ENCODE measurements at places on chromosomes 5 and 9.
A peak's percentile ranks its signal among the peaks of the same experiment; 100 is the strongest.

- no peak for DNase-seq
Observed at GRCh38 chr5:72723581-72723980, 92.9 kb upstream of the TNPO1 start.

GRCh38 chr5:15682566-15682965 lies 182.6 kb downstream of the FBXL7 start:
- DNase-seq: no peak

- no peak for DNase-seq
Observed at GRCh38 chr9:132982458-132982857, 4.0 kb downstream of the GFI1B start.

DNA sequence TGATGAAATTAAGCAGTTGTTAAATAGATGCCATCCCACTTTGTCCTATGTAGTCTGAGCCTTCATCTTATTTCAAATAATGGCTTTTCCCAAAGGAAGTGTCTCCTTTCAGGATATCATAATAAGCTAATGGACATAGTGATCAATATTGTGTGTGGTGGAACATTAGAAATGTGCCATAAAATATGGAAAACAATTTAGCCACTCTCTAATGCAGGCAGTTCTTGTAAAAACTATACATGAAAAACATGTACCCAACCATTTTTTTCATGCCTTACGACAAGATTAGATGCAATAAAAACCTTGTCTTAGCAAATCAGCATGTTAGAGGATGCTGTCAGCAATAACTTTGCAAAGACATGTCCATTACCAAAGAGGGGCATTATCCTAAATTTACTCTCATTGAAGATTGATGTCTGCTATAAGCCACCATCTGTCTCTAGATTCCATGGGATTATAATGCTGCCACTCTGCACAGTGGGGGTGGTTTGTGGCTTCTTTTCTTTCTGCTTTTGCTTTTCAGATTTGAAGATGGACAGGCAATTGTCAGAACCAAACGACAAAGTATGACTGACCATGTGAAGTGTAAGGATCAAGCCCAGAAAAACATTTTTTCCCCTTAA lies 724.0 kb upstream of the ZNF608 start:
- DNase-seq: no peak

- DNase-seq: no peak
Observed at GRCh38 chr5:61277190-61277589, 54.9 kb upstream of the ZSWIM6 start.

DNA sequence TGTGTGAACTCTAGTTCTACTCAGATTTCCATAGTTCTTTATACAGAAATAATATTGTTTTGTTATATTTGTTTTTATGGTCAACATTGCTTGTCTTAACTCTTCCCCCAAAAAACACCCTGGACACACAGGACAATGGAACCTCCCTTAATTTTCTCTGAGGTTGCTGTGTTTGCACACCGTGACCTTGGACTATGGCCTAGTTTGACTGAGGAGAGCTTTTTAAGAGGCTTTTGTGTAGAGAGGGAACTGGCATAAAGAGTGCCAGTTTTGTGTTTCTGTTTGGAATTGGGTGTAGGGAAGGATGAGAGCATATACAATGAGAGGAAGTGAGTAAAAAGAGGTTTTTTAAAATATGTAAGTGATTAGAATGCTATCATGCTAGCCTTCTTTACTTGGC lies 101.1 kb upstream of the MEF2C start:
- no peak for DNase-seq

DNA sequence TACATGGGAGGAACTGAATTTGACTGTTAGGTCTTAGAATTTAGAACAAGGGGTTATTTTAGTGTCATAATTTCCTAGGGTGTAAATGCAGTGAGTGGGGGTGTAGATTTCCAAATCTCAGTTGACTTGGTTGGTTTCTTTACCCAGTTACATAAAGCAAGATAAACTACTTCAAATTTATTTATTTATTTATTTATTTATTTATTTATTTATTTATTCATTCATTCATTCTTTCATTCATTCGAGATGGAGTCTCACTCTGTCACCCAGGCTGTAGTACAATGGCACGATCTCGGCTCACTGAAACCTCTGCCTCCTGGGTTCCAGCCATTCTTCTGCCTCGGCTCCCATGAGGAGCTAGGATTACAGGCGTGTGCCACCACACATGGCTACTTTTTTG lies 200.4 kb downstream of the SLF1 start:
- no peak for DNase-seq

- no peak for DNase-seq
Observed at GRCh38 chr5:140115186-140115500, 1.2 kb downstream of the PURA start.

DNA sequence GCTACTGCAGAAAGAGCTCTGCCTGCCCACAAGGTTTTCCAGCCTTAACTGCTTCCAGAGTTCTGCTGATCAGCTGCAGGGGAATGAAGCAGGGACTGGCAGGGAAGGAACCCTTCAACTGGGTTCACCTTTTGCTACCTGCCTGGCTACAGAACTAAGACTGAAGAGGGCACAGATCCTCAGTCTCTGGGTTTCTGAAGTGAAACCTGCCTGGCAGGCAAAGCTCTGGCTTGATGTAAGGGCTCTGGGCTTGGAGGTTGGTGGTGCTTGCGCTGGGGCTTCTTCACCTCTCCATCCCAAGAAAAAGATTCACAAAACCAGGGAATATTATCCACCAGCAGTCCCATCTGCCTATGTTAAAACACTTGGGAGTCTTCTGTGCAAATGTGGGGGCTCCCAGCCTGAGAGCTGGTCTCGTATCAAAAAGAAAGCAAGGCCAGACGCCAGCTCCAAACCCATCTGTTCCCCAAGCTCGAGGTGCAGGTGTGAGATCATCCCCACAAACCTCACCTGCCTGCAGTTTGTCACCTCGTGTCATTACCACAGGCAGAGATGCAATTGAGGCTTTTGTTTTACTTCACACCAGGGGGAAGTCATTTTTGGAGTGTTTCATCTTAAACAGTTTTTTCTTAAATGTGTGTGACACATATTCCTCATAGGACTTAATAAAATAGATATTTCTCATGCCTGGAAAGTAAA lies 58.3 kb downstream of the BNC2 start:
- no peak for DNase-seq

DNA sequence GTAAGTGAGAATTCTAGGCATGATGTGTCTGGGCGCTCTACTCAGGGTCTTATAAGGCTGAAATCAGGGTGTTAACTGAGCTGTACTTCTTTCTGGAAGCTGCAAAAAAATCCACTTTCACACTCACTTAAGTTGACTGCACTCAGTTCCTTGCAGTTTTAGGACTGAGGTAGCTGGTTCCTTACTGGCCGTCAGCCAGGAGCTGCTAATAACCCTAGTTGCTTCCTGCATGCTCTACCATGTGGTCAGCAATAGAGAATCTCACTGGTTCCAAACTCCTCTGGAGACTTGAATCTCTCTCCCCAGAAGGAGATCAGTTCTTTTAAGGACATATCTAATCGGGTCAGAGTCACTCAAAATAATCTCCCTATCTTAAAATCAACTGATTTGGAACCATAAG lies 911.2 kb downstream of the EFNA5 start:
- no peak for DNase-seq

GRCh38 chr5:126354858-126355731 lies 68.1 kb upstream of the GRAMD2B start:
- DNase-seq: no peak

DNA sequence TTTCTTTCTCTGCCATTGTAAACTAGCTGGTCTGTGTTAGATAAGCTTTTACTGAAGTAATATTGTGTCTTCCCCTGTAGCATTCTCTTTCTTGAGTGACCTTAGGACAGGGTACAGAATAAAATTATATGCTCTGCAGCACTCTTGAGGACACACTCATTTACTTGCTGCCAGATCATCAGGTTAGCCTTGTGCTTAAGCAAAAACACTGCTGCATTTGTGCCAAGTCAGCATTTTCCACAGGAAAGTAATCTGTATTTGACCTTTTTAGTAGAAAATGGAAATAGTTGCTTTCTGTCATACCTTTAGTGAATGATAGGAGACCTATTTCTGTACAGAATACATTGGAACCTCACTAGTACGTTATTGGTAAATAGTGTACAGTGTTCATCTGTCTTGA lies 54.2 kb downstream of the LMNB1 start:
- no peak for DNase-seq

- no peak for DNase-seq
Observed at GRCh38 chr5:146291421-146292074, 47.1 kb upstream of the POU4F3 start.

DNA sequence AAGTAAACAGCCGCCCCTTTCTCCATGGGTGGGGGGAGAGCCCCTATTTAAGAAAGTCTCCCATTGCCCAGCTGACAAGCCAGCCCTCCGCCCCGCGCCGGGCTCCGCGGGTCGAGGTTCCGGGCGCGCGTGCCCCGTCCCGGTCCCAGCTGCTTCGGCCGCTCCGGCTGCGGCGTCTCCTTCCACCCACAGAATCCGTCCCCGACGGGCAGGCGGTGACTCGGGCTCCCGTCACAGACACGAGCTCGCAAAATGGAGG lies 223 bp downstream of the NR3C1 start:
- DNase-seq: no peak

DNA sequence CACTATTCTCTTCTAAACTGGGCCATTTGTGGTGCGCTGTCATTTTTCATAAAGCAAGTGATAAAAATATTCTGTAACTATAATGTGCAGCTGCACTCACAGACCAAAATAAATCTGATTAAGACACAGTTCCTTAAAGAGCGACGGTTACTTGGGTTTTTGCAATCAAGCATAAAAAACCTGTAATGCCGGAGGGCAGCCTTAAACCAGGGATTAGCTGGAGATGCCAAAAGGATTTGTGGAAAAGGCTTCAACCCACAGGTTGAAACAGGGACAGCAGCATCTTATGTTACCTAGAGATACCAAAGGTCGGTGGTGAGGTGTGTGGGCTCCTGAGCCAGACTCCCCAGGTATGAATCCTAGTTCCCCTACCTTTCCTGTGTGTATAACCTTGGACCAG lies 49.3 kb downstream of the CTNND2 start:
- no peak for DNase-seq

DNA sequence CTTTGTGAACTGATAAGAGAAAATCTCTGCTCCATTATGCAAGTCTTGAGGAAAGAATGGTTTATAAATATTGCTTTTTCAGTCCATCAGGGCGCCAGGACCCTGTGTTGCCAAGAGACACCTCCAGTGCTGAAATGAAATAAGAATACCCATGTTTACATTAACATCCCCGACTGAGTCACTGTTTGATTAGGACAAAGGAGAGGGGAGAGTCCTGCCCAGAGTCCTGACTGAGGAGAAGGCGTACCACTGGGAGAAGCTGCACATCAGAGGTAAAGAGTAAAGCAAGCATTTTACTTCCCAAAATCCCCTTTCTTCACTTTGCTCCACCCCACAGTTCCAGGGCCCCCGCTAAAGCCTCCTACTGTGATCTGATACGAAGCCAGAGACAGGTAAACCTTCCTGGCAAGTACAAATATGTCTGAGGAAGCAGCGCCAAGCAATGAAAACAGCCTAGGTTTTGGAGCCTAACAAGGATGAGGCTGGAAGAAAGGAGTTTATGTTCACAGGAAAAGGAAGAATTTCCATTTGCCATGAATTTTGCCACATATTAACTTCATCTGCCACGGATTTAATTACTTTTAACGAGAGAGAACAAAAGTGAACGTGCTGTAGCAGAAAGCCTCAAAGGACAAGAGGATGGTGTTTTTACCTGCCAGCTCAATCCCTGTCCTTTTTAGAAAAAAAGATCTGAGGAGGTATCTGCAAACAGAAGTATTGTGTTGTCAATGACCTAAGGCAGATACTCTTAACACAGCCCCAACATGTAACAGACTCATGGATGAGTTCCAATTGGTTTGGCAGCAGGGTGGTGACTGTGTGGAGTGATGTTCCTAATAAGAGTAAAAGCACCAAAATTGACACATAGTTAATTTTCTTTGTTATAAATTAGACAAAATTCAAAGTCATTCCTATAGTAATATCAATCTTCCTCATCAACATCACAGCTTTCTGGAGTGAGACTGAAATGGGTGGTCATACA lies 209.4 kb upstream of the TLE4 start:
- DNase-seq: no peak

DNA sequence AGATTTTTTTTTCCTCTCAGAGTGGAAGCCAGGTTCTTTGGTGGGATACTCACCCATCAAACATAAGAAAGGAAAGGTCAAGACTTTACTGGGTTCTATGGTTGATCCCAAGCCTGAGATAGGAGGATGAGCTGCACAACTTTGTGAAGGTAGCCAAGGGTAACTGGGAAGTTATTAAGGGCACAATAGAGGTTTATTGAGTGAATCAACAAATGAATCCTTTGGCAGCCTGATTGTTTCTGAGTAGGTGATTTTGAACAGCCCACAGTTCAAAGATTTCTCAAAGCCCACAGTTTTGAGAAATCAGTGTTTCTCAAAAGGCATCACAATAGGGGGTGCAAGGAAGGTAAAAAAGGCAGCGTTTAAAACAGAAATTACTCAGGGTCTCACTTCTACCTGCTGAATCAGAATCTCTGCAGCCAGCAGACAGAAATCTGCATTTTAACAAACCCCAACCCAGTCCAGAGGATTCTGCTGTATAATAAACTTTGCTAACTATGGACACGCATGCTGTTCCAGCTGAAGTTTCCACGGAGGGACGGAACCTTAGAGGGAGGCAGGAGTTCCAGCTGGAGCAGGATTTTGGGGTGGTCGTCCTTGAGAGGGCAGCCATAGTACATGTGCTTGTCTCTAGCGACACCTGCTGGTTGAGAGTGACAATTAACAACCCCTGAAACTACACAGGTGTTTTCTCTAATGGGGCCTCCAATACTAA lies 32.7 kb upstream of the FSD1L start:
- peak; percentile 40 for DNase-seq

GRCh38 chr5:42566652-42567295 lies 143.5 kb downstream of the GHR start:
- DNase-seq: no peak

GRCh38 chr9:89619424-89620138 lies 14.8 kb downstream of the GADD45G start:
- no peak for DNase-seq

- DNase-seq: no peak
Observed at GRCh38 chr9:26684029-26684428, 208.6 kb downstream of the CAAP1 start.

- DNase-seq: no peak
Observed at GRCh38 chr9:76592974-76593347, 134.0 kb downstream of the GCNT1 start.

Data from stimulated activated CD8-positive, alpha-beta memory T cell treated with anti-CD3 and anti-CD28 coated beads, Interleukin-7, amount 100 ng/mL, for 1 hour (primary cell).